Stimulated activated CD4-positive, alpha-beta T cell treated with anti-CD3 and anti-CD28 coated beads, Interleukin-4, amount 100 ng/mL, for 1 hour (primary cell): ENCODE measurements at places on chromosomes 7 and 10.

DNA sequence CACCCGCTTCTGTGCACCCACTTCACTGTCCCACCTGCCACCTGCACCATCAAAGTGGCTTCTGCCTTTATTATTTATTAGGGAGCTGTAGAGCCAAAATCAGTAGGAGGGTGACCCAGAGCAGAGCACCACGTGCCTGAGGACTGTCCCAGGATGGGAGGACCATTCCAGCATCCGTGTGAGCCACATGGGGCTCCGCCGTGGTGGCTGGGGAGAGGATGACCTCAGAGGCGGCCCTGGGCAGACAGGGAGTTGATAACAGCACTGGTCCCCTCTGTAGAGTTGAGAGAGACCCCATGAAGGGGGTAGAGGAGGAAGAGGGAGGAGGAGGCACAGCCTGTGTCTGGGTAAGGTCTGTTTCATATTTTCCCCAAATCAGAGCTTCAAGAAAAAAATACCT, 8.7 kb upstream of the DPYSL4 start:
- DNase-seq: no peak

DNA sequence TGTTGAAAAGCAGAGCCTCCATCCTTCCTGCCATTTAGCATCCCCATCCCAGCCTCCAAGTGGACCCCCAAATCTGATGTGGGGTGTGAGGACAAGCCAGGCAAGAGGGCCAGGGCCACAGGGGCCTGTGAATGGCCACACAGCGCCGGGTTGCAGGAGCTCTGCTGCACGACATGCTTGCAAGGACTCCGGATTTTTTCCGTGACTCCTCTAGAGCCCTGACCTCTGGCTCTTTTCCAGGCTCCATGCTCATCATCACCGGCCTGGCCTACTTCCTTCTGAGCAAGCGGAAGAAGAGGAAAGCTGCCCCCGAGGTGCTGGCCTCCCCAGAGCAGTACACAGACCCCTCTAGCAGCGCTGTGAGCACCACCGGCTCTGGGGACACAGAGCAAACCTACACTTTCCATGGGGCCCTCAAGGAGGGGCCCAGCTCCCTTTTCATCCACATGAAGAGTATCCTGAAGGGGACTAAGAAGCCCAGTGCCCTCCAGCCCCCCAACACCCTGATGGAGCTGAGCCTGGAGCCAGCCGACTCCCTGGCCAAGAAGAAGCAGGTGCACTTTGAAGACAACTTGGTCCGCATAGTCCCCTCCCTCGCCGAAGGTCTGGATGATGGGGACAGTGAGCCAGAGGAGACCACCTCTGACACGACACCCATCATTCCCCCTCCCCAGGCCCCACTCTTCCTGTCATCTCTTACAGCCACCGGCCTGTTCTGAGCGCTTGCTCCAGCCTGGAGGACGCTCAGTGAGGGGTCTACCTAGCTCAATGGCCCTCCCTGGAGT, 23.5 kb downstream of the TMEM72 start:
- no peak for DNase-seq

GRCh38 chr10:70458329-70459060, 17.0 kb upstream of the NODAL start:
- DNase-seq: peak; percentile 67

DNA sequence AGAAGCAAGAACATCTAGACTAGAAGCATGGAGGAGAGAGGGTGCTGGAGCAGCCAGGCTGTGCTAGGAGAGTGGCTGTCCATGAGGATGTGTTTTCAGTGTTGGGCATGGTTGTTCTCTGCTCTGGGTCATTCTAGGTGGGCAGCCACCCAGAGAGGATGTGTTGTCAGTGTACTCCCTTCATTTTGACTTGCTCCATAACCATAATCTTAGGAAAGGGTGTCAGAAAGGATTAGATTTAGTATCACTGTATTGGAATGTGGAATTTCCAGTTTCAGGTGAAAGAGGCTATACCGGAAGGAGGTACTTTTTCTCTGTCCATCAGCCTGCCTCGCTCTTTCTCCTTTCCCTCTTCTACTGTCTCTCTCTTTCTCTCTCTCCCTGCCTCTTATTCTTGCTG, 474.5 kb upstream of the PODXL start:
- no peak for DNase-seq

DNA sequence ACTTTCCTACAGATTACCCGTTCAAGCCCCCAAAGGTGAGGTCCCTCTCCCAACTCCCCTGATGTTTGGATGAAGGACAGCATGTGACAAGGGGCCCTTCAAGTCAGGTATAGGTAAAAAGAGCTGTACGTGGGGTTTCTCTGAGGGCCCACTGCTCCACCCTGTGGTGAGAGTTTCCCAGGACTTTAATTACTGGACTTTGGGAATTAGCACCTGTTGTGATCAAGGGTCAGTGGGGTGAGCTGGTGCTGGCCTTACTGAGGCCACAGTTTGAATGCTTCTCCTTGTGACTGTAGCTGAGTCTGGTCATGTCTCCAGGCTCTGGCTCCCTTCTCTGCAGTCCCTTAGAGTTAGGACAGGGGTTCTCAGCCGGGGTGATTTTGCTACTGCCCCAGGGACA, 16.8 kb downstream of the UBE2D4 start:
- DNase-seq: no peak

GRCh38 chr10:35437829-35438228, 101.5 kb downstream of the CCNY start:
- no peak for DNase-seq

GRCh38 chr7:128827248-128827958, 2.8 kb upstream of the FLNC start:
- no peak for DNase-seq

GRCh38 chr10:35459449-35459847, 123.1 kb downstream of the CCNY start:
- DNase-seq: no peak
